Fibroblast of the aortic adventitia (primary cell): ENCODE measurements at places on chromosomes 7 and 10. TPM values are rescaled to one million over a fixed set of nuclear protein-coding genes. Genes with fewer than 3 reads are reported as not detected.

The WNT8B gene
- total RNA-seq, result not detected in 2 replicates

The CCDC3 gene
- 0.25 and 3.9 TPM in 2 replicates for total RNA-seq

The LOXL4 gene
- 14.3 and 62.5 TPM in 2 replicates for total RNA-seq

The ZNF425 gene
- 4.3 and 6.5 TPM in 2 replicates for total RNA-seq

The TMEM213 gene
- 0.33 TPM in 1 of 2 replicates, not detected in the other for total RNA-seq

The MMP21 gene
- total RNA-seq, result 0.09 TPM in 1 of 2 replicates, not detected in the other

The SORBS1 gene
- 0.36 and 0.74 TPM in 2 replicates for total RNA-seq

The DENND2A gene
- 10.8 and 17.7 TPM in 2 replicates for total RNA-seq

The DRGX gene
- total RNA-seq, result not detected in 2 replicates

The VENTX gene
- not detected in 2 replicates for total RNA-seq

GRCh38 chr7:30201161-30201666 lies 66.4 kb downstream of the MTURN start:
- no peak for DNase-seq

GRCh38 chr10:43851030-43851429 lies 202.3 kb upstream of the ZNF32 start:
- no peak for DNase-seq

DNA sequence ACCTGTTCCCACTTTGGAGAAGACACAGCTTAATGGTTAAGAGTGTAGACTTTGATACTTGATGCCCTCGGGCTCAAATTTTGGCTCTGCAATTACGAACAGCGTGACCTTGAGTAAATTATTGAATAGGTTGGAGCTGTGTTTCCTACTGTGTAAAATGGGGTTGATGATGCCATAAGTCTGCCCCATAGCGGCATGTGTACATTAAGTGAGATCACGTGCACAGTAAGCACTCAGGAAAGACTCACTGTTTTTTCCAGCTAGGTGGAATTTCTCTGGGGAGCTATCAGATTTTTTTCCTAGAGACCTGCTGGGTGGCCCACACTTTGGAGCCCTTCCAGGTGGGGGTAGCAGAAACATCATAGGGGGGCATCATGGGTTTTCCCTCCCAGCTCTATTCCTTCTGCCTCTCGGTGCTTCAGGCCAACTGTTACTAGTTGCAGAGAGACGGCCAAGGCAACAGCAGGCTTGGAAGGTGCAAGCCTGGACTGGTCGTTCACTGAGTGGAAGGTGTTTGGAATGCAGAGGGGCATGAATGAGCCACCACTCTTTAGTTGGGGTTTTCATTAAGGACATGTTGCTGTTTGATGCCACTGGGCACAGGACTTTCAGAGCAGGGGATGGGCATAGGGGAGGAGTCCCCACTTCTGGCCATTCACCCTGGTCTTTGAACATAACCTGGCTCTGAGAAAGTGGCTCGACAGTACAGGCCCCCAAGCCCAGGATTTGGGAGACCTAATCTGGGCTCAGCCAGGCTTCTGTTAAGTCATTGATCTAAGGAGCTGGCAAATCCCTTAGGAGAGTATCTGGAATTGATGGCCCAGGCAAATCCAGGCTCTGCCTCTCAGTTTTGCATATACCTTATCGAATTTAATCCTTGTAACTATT lies 64.0 kb downstream of the SYPL1 start:
- DNase-seq, result no peak

DNA sequence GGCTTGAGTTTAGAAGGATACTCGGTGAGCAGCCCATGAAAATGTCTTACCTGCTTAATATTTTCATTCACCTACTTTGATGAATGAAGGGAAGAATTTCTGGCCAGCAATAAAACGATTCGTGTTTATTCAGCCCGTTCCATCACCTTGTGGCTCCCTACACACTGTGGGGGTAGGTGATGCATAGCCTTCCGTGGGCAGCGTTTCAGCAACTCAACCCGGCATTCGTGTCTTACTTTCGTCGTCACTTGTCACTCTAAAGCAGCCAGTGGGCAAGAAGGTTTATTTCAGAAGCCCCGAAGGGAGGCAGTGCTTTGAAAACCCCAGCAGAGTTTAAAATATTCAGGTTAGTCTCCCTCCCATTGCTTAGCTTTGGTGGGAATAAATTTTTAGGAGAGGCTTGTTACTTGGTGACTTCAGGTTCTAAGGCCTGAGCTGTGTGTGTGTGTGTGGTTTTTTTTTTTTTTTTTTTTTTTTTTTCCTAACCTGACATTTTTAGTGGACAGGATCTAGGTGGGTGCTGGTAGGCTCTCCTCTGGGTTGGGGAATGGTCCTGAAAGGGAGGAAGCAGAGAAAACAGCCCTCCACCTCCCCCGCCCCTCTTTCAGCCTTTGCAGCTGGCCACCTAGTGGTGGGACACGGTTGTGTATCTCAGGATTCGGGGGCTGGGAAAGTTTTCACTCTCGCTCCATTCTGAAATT lies 1.8 kb downstream of the GRK5 start:
- peak; percentile 82 for DNase-seq

GRCh38 chr7:100166970-100167911 lies 1.2 kb downstream of the GAL3ST4 start:
- DNase-seq, result no peak

GRCh38 chr10:99528494-99529441 lies 4.0 kb upstream of the NKX2-3 start:
- no peak for DNase-seq

DNA sequence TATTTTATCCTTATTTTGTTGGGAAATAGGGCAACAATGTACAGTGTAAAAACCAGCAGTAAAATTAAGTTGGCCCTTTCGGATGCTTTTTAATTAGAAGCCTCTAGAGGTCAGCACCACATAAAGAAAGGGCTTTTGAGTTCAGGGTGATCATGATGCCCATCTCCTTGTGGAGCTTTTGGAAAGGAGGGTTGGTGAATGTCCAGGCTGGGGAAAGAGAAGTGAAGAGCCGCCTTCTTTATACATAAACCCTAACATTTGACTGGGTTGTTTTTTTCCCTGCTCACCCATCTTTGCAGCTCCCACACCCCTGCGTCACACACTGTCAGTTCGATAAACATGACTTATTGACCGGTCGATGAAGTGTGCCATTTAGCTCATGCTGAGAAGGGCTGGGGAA lies 29.8 kb downstream of the MTURN start:
- DNase-seq, result peak; percentile 76

- DNase-seq, result peak; percentile 34
These were observed 16.5 kb downstream of the AIFM2 start for GRCh38 chr10:70115948-70116682.

- no peak for DNase-seq
These were observed 206.7 kb downstream of the CAMK1D start for GRCh38 chr10:12556039-12556438.

DNA sequence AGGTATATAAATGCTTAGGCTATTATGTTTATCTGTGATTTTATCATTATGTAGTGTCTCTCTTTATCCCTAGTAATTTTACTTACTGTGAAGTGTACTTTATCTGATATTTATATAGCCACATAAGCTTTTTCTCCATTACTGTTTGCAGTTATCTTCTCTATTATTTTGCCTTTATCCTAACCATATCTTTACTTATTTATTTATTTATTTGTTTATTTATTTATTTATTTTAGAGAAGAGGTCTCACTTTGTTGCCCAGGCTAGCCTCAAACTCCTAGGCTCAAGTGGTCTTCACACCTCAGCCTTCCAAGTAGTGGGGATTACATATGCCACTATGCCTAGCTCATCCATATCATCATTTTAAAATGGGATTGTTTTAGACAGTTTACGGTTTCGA lies 331.8 kb downstream of the C7orf25 start:
- no peak for DNase-seq
